ENCODE measurements at places on chromosomes 2 and 18. TPM values are rescaled to one million over a fixed set of nuclear protein-coding genes. Genes with fewer than 3 reads are reported as not detected.

MC5R gene
- not detected for total RNA-seq

ACMSD gene
- total RNA-seq, result not detected

GPR17 gene
- not detected for total RNA-seq

RAX gene
- not detected for total RNA-seq

PTPRN gene
- total RNA-seq, result not detected

BIN1 gene
- total RNA-seq, result 40.9 TPM

SIGLEC15 gene
- total RNA-seq, result 0.14 TPM

UGT1A4 gene
- not detected for total RNA-seq

UGT1A9 gene
- total RNA-seq, result not detected

SLC30A3 gene
- total RNA-seq, result not detected

OSBPL1A gene
- total RNA-seq, result 21.5 TPM

TNFRSF11A gene
- 5.5 TPM for total RNA-seq

DTNA gene
- total RNA-seq, result 19.8 TPM

ADD2 gene
- total RNA-seq, result 7.3 TPM

MOGAT1 gene
- total RNA-seq, result not detected

UPP2 gene
- total RNA-seq, result not detected

MYOM1 gene
- total RNA-seq, result under 0.01 TPM

LRP1B gene
- total RNA-seq, result 0.07 TPM

LANCL1 gene
- 56.9 TPM for total RNA-seq

LHCGR gene
- total RNA-seq, result not detected

FOXD4L1 gene
- not detected for total RNA-seq

VPS54 gene
- total RNA-seq, result 22.1 TPM

CRACDL gene
- total RNA-seq, result 4.1 TPM

TXNL4A gene
- total RNA-seq, result 117 TPM

DYSF gene
- 135 TPM for total RNA-seq

ERFE gene
- total RNA-seq, result 1.2 TPM

G6PC2 gene
- total RNA-seq, result not detected
